ENCODE measurements at places on chromosomes 6 and 20.

GRCh38 chr20:4227085-4227821, 211.9 kb upstream of the RNF24 start:
- DNase-seq: no peak

- DNase-seq: no peak
Measured at GRCh38 chr6:161924516-161925116, 650.8 kb upstream of the AGPAT4 start.

DNA sequence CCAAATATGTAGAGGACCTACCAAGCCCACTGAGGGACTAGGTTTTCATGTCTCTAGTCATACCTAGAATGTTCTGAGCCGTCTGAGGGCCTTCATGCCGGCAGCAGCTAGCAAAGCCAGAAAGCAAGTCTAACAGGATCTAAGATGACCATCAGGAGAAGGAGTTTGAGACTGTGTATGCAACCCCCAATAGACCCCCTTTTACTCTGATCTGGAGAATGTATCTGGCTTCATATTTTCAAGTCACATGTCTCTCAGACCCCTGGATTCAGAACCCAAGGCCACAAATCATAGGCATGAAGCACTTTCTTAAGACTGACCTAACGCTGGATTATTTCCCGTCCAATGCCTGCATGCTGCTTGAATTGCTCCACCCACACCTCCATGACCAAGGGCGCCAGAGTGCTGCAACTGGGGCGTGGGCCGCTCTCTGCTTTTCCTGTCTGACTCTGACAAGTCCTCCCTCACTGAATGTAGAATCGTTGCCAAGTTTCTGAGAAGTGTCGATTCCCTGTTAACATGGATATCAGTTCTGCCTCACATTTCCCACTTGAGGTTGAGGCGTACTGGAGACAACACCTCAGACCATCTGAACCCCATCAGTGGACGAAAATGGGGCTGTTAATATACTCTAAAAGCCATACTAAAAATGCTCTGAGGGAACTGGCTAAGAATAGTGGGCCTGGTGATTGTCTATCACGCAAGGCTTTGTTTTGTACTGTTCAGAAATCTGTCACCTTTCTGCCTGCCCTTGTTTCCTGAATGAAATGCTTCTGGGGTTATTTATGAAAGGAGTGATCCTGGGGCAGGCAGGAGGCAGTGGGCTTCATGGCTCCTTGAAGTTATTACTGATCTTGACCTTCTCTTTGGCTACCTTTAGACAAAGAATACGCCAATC, 23.9 kb upstream of the ASXL1 start:
- peak; percentile 14 for DNase-seq

DNA sequence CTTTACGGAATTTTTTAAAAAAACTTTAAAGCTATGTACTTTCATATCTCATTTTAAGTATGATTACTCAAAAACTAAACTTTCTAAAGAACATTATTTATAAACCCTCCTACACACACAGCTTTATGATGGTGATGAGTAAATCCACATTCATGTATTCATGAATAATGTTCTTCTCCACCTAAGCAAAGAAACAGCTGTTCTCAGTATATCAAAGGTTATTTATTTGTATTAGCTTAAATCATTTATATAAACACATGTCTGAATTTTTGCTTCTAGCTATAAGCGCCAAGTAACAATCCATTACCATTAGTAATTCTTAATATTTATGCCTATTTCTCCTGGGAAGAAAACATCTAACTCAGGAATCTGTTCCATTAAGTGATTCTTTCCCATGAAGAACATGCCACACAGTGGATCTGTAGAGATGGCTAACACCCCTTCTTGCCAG, 63.3 kb downstream of the SMLR1 start:
- no peak for DNase-seq

- DNase-seq: no peak
Measured at GRCh38 chr6:63674635-63675034, 39.0 kb downstream of the PHF3 start.

GRCh38 chr6:139030228-139030963, 1.9 kb downstream of the ABRACL start:
- no peak for DNase-seq

DNA sequence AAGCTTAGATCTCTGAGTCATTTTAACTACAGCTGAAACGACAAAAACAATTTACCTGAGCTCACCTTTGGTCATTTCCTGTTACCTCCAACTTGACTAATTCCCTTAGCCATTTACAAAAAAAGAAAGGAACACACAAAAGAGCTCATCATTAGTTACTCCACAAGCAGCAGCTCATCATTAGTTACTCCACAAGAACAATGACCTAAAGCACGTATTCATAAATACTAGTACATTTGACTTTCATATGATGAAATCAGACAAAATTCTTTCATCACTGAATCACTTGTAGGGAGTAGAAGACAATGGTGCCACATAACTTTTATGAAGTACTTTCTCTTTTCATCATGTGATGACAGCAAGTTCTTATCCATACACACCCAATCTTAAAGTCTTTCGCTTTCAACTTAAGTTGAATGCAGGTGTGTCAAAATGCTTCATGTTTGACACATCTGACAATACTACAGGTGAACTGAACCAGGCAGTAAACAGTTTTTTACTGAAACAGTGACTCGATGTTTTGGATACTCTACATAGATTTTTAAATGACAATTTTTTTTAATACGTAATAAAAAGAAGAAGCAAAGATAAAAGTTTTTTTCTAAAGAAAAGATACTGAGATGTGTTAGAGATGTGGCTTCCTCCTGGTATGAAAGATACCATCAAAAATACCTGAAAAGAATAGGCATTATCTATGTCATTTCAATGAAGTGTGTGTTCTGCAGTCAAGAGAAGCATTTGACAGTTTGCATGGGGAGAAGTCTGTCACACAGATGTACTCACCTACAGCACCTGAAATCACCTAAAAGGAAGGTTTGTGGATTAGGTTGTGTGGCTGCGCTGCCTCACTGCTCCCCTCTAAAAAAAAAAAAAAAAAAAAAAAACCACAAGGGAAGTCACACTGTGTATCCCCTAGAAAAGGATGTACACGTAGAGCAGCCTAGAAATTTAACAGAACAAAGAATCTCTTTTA, 109.1 kb downstream of the PRDM1 start:
- no peak for DNase-seq

- no peak for DNase-seq
Measured at GRCh38 chr20:19289451-19289850, 77.0 kb downstream of the SLC24A3 start.

- DNase-seq: no peak
Measured at GRCh38 chr6:4474810-4475209, 301.4 kb upstream of the CDYL start.

DNA sequence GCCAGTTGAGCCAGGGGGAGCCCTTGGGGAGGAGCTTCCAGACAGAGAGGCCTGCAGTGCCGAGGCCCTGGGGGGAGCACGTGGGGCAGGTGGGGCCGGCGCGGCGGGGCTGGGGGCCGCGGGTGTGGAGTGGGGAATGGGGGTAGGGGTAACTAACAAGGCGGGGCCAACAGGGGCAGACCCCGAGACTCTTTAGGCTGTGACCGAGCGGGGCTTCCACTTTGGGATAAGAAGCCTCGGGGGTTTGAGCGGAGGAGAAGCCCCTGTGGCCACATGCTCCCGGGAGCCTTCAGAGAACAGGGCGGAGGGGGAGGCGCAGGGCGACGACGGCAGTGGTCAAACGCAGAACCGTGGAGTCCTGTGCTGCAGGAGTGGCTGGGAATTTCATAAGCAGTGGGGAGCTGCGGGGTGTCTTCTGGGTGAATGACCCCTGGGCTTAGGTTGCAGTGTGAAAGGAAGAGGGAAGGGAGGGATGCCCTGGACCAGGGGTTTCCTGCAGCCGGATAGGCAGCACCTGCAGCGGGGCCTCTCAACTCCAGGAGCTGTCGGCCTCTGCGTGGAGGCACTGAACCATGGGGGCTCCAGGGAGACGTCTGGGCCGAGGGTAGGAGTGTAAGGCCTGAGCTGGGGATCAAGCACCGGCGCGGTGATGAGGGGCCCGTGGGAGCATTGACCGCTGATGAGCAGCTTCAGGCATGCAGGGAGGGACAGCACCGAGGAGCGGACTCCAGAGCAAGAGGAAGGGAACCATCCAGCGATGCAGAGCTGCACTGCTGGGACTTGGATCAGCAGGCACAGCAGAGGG, 121.0 kb downstream of the SYNDIG1 start:
- no peak for DNase-seq

- DNase-seq: no peak
Measured at GRCh38 chr20:47204008-47204849, 152.3 kb downstream of the ZMYND8 start.

- DNase-seq: no peak
Measured at GRCh38 chr6:149244105-149244504, 73.4 kb upstream of the TAB2 start.

GRCh38 chr6:116476002-116476678, 15.0 kb downstream of the CALHM6 start:
- DNase-seq: no peak

DNA sequence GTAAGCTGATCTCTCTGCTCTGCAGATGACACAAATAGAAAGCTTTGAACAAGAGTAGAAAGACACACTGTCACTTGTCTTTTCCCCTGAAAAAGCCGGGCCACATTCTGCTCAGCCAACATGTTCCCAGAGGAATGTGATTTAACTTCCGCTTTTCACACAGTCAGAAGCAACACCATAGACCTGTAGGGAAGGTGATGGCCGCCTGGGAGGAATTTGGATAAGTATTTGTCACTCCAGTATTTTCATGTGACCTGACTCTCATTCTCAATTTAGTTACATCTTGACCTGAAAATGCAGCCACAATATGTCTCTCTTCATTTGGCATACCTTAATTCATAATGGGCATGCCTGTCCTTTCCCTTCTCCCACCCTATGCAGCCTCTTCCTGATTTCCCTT, 2.0 kb upstream of the GRM1 start:
- DNase-seq: no peak
